ENCODE measurements at places on chromosomes 7 and 10.

DNA sequence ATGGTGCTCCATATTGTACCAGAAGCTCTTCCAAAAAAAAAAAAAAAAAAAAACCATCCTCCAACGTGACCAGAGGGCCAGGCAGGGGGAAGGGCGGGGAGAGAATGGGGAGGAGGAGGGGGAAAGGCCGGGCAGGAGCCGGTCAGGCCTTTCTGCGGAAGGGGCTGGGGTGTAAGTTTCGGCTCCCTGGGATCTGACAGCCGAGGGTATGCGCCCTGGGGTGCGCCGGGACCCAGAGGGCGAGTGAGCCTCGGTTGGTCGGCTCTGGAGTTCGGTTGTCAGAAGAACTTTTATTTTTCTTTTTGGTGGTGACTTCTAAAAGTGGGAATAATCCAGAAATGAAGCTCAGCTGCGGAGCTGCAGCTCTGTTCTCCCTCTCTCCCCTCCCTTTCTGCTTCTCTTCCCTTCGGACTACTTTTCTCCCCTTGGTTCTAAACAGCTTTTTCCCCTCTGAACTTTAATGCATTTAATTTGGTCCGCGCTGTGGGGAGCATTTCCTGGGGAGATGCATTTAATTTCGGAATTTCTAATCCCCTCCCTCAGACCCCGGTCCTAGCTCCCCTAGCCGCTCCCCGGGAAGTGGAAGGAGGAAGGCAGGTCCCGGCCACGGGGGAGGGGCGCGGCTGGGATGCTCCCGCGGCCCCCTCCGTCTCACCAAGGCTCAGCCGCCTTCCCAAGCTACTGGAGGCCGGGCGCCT, 3.9 kb upstream of the PAX2 start:
- DNase-seq, result no peak

GRCh38 chr10:47189802-47190201, 110.2 kb upstream of the GDF10 start:
- DNase-seq, result no peak

DNA sequence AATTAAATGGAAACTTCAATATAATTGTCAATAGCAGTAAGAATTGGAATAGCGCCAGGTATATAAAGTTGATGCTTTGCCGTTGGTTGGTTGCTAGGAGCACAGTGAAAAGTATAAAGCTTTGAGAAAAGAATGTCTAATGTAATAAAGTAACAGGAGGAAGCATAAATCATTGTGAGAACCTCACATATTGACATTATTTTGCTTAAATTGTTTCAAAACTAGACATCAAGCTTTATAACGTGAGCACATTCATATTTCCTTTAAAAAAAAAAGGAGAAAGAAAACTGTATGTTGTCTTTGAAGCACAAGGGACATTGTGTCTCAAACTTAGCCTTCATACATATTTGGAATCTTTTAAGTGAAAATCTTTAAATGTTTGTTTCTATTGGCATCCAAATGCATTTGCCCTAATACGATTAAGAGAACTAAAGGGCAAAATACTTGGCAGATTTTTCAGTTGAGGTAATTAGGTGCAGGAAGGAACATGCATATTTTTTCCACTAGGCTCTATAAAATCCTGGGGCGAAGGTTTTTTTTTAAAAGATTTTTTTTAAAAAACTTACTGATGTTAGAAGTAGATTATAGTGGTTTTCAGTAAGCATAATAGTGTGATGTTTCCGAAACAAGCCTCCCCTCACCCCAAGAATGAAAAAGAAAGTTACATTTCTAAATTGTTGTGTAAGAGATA, 92.4 kb downstream of the ARID5B start:
- no peak for DNase-seq

GRCh38 chr7:147079083-147079482, 962.5 kb downstream of the CNTNAP2 start:
- DNase-seq, result no peak
